ENCODE measurements at places on chromosomes 5 and 9.

DNA sequence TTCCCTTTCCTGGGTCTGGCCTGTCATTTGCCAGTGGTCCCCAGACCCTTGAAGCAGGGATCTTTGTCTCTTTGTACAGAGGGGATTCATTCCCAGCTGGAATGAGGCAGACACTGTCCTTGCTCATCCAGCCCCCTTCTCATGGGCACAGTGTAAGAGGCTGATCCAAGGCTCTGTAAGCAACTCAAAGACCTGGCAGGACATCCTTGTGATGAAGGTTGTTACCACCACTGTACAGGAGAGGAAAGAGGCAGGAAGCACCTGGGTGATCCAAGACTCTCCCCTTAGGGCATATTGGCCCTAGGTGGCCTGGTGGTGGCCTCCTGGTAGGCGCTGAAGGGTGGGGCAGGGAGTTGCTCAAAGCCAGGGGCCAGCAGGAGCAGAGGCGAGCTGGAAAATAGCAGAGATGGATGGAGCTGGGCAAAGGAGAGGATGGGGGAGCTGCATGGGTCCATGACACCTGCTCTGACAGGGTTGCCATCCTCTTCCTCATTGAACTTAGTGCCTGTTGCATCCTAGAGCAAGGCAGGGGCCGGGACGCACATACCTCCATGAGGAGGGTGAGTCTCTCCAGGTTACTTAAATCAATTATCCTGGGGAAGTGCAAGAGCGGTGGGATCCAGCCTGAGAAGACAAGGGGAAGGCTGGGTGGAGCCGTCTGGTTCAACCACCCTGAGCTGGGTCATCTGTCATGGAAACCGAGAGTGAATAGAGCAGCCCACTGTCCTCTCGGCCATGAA is 9.8 kb upstream of the GADD45G start:
- DNase-seq = no peak

- no peak for DNase-seq
These were observed 68.2 kb downstream of the BARX1 start for GRCh38 chr9:93886911-93887310.

GRCh38 chr9:89439571-89439970 is 58.3 kb downstream of the SEMA4D start:
- DNase-seq = no peak

- peak; percentile 17 for DNase-seq
These were observed 83.0 kb upstream of the GLIS3 start for GRCh38 chr9:4382722-4383317.

GRCh38 chr5:1330847-1331831 is 13.8 kb downstream of the CLPTM1L start:
- no peak for DNase-seq

GRCh38 chr5:40437452-40437861 is 242.3 kb upstream of the PTGER4 start:
- DNase-seq = peak; percentile 45

- DNase-seq = no peak
These were observed 108.2 kb downstream of the KLHL3 start for GRCh38 chr5:137627706-137628105.

- no peak for DNase-seq
These were observed 39.8 kb upstream of the TLE1 start for GRCh38 chr9:81729135-81729534.

- DNase-seq = no peak
These were observed 93.1 kb downstream of the RALGPS1 start for GRCh38 chr9:127007638-127008037.

DNA sequence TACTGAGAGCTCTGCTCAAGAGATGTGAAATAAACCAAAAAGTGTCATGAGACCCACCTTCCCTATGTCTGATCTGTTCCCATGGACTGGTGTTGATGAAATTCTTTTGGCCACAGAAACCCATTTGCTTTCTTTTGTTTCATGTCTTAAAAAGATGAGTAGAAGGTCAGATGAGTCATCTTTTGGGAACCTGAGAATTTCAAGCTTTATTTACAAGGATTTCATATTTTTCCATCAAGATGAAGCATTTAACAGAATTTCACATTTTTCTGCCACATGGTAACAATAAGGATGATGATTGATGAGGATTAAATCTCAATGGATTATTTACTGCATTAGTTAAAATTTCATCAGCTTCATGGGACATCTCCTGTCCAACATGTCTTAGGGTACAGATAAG is 337.8 kb downstream of the DEPDC1B start:
- peak; percentile 74 for DNase-seq

DNA sequence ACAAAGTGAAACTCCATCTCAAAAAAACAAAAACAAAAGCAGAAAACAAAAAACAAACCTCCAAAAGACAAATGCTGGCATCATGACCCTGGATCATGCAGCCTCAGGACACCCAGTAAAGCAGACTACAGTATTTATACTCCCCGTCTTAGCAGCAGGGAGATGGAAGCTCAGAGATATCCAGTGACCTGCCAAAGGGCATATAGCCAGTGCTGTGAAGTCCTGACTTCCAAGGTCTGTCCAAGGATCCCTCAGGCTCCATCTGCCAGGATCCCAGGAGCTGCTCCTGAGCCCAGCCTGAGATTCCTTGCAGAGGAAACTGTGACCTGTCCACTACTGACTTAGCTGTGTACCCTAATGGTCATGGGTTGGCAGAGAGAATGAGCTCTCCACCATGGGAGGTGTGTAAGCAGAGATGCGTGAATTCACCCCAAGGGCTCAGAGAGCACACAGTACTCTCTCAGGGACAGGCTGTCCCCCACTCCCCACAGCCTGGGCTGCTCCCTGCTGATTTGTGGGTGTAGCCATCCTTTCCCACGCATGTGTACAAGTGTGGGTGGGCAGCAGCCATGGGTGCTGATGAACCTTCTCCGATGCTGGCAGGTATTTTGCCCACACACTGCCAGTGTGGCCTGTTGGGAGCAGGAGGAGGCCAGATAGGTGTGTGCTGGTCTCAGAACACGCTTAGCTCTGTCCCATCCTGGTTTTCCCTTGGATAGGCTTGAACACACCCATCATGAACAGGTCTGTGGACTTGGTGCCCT is 2.1 kb upstream of the WNK2 start:
- no peak for DNase-seq

DNA sequence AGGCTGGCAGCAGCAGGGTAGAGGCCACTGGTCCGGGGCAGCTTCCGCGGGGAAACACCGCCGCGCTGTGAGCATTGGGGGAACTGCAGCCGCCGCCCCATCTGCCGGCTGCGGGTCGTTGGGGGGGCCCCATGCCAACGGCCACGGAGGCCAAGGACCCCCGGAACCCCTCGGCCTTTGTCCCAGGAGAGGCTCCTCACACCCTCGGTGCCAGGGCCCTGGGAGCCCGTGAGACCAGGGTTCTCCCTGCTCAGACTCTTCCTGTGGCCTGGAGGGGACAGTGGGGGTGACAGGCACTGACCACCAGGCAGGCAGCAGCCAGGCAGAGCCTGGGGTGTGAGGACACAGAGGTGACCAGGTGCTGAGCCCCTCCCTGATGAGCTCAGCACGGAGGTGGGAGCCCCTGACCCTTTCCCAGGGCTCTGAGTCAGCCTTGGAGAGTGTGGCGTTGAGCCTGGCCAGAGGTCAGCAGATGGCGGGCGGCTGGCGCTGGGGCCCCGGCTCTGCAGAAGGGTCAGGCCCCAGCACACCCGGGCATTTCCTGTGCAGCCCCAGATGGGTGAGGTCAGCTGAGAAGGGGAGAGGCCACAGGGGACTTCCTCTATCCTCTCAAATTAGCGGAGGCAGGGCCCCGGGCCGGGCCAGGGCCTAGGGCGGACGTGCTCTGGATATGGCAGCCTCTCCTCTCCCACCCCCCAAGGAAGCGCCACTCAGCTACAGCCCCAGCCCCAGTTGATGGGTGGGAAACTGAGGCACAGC is 17.9 kb upstream of the EGFL7 start:
- DNase-seq = no peak

Measured in fibroblast of skin of right quadriceps (primary cell).